ENCODE measurements at places on chromosomes 5 and 9.
A peak's percentile ranks its signal among the peaks of the same experiment; 100 is the strongest.

- DNase-seq = no peak
These were observed 276.3 kb downstream of the SAXO1 start for GRCh38 chr9:18756712-18757125.

GRCh38 chr9:126235336-126236243 lies 91.0 kb upstream of the MVB12B start:
- no peak for DNase-seq

DNA sequence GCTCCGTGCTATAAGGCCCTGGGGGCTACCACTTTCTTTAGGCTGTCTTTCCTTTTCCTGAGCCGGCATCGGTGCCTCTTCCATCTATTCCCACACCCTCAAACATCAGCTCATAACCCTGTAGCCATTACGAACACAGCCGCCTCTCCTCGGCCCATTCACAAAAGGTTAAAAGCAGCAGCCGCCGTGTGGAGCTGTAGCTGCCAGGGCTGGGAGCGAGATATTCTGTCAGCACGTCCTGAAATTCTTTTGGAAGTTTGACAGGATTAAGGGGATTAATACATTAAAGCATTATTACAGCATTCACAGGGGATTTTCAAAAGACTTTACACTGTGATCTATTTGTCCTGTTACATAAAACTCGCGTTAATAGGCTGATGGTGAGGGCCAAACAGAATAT lies 428.2 kb downstream of the CDK5RAP2 start:
- no peak for DNase-seq

GRCh38 chr9:137376386-137376785 lies 46.6 kb downstream of the EXD3 start:
- no peak for DNase-seq

- DNase-seq = no peak
These were observed 64.5 kb downstream of the DENND1A start for GRCh38 chr9:123865226-123866000.

DNA sequence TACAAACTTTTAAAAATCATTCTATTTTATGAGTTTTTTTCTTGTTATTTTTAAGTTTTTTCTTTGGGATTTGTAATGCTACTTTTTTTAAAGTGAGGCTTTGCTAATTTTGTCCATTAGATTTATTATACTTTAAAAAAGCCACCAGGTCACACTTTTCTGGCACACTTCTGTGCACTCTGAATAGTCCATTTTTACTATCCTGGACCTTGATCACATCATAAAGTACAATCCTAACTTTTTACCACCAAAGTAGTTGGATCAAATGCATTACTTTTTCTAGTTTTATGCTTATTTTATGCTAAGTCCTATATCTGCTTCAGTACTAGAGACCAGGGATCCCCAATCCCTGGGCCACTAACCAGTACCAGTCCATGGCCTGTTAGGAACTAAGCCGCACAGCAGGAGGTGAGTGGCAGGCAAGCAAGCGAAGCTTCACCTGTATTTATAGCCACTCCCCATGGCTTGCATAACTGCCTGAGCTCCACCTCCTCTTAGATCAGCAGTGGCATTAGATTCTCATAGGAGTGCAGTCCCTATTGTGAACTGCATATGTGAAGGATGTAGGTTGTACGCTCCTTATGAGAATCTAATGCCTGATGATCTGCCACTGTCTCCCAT lies 16.0 kb downstream of the FRRS1L start:
- DNase-seq = no peak

DNA sequence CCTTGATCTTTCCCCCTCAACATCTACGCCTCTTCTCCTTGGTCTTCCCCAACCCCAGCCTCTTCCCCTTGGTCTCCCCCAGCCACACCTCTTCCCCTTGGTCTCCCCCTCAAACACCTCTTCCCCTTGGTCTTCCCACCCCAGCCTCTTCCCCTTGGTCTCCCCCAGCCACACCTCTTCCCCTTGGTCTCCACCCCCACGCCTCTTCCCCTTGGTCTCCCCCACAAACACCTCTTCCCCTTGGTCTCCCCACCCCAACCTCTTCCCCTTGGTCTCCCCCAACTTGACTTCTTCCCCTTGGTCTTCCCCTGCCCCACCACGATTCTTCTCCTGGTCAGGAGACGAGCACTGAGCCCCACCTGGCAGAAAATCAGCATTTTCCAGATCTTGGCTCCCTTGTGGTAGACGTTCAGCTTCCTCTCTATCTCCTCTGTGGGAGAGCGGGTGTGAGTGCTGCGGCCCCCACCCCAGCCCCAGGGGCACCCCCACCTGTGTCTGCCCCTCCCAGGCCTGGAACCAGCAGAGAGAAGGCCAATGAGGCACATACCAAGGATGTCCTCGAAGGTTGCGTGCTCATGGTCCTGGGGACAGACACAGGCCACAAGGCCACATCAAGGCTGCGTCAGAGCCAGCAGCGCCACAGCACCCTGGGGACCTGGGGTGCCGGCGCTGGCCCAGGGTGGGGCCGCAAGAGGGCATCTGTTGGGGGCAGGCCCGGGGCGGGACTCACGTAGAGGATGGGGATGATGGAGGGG lies 7.0 kb downstream of the NSMF start:
- no peak for DNase-seq

DNA sequence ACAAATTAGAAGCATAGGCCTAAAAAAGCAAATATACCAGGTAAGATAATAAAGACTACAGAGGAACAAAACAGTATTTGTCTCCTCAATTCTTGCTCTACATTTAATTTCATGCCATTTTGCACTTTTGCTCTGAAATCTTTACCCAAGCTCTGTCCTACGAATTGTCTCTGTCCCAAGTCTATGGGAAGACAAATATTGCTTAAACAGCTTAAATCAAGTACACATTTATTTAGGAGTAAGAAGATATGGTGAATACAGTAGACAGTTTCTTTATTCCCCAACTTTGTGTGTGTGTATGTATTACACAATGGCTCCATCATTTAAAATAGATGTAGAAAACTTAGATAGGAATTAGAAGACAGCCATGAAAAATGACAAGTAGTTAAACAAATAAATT lies 163.5 kb upstream of the POU5F2 start:
- DNase-seq = no peak

GRCh38 chr9:14313378-14313940 lies 482 bp downstream of the NFIB start:
- peak; percentile 12 for DNase-seq

DNA sequence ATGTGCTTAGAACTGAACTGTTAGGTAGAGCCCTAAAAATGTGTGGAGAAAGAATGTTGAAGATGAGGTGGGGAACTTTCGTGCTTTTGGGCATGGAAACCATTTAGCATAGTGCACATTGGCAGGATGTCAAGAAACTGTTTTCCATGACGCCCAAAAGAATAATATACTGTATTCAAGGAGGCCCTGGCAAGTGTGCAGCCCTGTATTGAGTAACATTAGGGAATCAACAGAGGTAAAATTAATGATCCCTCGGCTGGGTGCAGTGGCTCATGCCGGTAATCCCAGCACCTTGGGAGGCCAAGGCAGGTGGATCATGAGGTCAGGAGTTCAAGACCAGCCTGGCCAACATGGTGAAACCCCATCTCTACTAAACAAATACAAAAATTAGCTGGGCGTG lies 20.9 kb upstream of the PLIN2 start:
- peak; percentile 46 for DNase-seq

DNA sequence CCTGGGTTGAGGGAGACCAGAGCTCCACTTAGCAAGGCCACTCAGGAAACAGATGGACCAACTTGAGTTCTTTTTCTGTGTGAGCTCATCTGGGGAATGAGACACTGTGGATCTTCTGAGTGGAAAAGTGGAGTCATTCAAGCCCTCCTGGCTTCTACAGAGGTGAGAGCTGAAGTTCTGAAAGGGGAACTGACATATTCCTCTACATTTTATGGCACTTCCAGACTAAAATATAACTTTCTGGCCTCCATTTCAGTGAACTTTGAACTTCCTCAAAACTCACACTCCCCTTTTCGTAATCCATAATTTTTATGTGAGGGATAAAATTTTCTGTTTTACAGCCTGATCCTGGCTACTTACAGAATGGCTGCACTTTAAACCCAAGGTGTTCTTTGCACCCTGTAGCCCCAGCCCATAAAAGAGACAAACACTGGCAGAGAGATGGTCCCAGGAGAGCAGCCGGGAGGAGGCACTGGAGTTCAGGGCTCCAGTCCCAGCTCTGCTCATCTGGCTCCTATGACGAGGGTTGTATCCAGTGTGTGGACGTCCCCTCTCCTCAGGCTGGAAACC lies 10.8 kb downstream of the SPAAR start:
- peak; percentile 36 for DNase-seq
